Activated CD8-positive, alpha-beta T cell treated with anti-CD3 and anti-CD28 coated beads for 36 hours (primary cell): ENCODE measurements at places on chromosomes 6 and 20.

- H3K27me3 ChIP-seq: no peaks in the 10 kb centered on the region
- H3K4me3 ChIP-seq: no peak overlapping the region
- H3K36me3 ChIP-seq: peaks cover 11% of the 10 kb centered on the region
- H3K27ac ChIP-seq: no peak overlapping the region
- DNase-seq: no peak
Observed at GRCh38 chr6:72984981-72985665, 240.2 kb downstream of the KHDC1L start.

- H3K27me3 ChIP-seq: peaks cover 12% of the 10 kb centered on the region
- peaks cover 3% of the 10 kb centered on the region for H3K36me3 ChIP-seq
- H3K4me1 ChIP-seq: peaks cover 7% of the 10 kb centered on the region
- H3K4me3 ChIP-seq: no peak overlapping the region
Observed at GRCh38 chr6:37653933-37654565, 43.6 kb downstream of the MDGA1 start.

GRCh38 chr6:56480654-56481337 is 161.9 kb downstream of the DST start:
- H3K36me3 ChIP-seq: no peaks in the 10 kb centered on the region
- H3K27ac ChIP-seq: no peak overlapping the region
- no peak for DNase-seq
- no peaks in the 10 kb centered on the region for H3K4me1 ChIP-seq
- H3K27me3 ChIP-seq: no peaks in the 10 kb centered on the region
- no peak overlapping the region for H3K4me3 ChIP-seq

DNA sequence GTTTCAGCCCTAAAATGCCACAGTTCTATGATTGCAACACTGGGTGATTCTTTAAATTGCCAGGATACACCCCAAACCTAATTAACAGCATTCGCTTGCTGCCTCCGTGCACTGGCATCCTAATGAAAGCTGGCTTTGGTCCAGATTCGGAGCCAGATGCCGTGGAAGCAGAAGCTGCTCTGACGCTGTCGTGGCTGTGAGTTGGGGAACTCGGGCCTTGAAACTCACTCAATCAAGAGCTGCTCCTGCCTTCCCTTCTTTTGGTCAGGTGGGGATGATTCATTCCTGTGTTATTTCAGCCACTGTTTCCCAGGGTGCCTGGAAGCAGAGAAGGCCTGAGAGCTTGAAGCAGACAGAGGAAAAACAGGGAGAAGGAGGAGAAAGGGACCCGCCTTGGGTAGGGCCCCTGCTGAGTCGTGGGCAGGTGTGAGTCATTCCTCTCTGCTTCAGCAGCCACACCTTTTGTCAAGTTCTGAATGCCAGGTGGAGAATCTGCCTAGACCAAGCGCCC is 36.2 kb upstream of the DSP start:
- no peak overlapping the region for H3K4me3 ChIP-seq
- no peaks in the 10 kb centered on the region for H3K4me1 ChIP-seq
- peak; percentile 19 for DNase-seq
- no peak overlapping the region for H3K27ac ChIP-seq
- H3K27me3 ChIP-seq: no peaks in the 10 kb centered on the region
- no peaks in the 10 kb centered on the region for H3K36me3 ChIP-seq

DNA sequence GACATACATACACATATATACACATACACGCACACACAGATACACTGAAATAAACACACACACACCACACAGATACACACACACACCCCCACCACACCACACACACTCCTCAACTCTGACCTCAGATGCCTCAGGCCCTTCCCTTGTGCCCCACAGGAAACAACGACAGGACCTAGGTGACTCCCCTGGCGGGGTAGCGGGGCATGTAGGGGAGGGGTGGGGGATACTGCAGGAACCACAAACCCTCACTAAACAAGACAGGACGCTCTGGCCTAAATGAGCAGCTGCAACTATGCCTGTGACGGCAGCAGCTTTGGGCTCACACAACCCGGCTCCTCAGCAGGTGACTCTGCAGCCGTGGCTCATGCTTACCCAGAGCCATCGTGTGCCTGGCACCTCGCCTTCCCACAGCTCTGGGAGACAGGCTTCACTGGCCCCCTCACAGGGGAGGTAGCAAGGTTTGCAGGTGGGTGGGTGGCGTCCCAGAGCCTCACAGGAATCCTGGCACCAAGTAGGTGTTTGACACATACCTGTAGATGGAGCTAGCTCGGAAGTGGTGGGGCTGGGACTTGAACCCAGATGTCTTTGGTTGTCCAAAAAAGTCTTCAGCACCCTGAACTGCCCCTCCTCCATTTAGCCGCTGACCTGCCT is 100.8 kb downstream of the GRM4 start:
- no peaks in the 10 kb centered on the region for H3K27me3 ChIP-seq
- H3K27ac ChIP-seq: no peak overlapping the region
- no peaks in the 10 kb centered on the region for H3K36me3 ChIP-seq
- DNase-seq: peak; percentile 50
- H3K4me1 ChIP-seq: peaks cover 12% of the 10 kb centered on the region
- no peak overlapping the region for H3K4me3 ChIP-seq

DNA sequence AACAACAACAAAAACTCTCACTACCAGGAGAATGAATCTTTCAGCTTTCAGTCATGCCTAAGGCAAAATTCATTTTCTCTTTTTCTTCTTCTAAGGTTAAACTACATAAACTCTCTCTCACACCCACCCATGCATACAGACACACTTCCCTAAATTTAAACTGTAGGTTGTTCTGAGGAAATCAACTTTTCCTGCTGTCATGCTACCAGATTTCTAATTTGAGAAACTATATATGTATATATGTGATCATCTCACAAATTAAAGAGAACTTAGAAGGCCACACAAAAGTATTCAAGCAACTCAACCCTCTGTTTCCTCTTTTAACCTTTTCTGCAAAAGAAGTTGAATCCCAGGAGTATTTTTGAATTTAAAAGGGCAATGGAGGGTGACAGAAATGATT is 532.5 kb downstream of the KIF16B start:
- H3K27me3 ChIP-seq: no peaks in the 10 kb centered on the region
- no peak overlapping the region for H3K4me3 ChIP-seq
- no peaks in the 10 kb centered on the region for H3K4me1 ChIP-seq
- DNase-seq: no peak
- H3K27ac ChIP-seq: no peak overlapping the region
- H3K36me3 ChIP-seq: no peaks in the 10 kb centered on the region
